ENCODE measurements at places on chromosomes 7 and 10.

GRCh38 chr7:1331561-1332467 lies 99.1 kb downstream of the UNCX start:
- DNase-seq, result no peak

DNA sequence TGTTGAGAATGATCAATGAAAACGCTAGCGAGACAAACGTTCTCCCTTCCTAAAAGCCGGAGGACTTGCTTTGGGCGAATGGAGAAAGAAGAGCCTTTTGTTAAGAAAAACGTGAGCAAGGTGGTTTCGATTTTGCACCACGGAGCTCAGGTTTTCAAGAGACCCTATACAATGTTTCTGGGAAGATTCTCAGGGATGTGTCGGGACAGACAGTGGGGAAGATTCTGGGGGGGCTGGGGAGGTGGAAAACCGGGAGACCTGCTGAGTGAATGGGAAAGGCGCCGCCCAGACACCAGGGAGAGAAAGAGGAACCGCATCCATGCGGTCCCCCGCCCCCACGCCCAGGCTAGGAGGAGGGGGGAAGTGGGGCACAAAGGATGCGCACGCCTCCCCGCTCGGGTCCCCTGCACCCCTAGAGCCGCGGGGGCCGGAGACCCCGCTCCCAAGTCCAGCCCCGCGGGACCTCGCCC lies 745 bp downstream of the YWHAG start:
- DNase-seq, result peak; percentile 76

GRCh38 chr10:86389441-86390193 lies 23.0 kb upstream of the GRID1 start:
- DNase-seq, result peak; percentile 26

- DNase-seq, result no peak
Observed at GRCh38 chr10:88194041-88194887, 330.8 kb downstream of the PTEN start.

GRCh38 chr7:29207162-29207801 lies 12.7 kb downstream of the CHN2 start:
- DNase-seq, result no peak

All from heart right ventricle (tissue), 16 donors.